HT-29 (cell line): ENCODE measurements at places on chromosomes 2 and 18.

DNA sequence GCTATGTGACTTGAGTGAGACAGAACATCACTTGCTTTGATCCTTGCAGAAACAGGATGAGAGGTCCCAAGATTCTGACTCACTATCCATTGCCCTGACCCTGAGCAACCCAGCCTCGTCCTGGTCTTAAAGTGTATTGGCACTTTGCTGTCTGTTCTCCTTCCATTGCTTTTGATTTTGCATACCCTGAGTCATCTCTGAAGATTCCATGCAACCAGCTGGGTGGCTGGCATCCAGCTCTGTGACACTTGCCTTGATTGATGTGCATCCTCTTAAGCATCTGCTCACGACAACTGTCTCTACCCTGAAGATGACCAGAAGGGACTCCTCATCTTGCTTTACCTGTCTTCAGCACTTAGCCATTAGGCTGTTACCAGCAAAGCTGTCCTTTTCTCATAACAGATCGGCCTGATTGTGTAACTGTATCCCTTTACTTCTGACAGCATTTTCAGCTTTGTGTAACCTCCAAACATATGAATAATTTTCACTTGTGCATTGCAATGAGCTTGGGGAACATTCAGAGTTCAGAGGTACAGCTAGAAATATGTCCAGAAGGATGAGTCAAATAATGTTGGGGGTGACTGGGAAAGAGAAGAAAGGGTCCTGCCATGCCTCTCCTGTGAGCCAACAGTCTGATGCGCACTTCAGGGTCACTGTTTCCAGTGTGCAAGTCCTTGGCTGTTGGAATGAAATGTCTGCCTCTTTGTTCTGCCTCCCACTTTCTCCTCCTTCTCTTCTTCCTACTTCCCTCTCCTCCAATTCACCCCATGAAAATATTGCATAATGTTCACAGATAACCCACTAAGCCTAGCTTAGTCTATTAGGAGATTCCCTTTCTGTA, 249.7 kb upstream of the OSR1 start:
- DNase-seq, result no peak

DNA sequence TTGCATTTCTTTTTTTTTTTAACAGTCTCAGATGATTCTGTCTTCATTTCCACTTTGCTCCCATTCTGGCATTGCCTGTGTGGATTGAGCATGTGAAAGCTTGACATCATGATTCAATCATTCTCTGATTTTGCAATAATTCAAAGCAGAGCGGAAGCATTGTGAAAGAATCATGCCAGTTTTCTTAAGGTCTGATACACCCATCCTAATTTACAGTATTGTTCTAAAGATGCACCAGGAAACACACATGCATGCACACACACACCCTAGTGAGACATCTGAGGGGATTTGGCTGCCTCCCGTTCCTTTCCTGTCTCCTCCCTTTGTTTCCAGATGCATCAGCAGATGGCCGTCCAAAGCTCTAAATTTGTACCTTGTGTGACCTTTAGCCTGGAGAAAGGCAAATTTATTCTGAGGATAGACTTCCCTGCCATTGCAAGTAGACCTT, 97.3 kb downstream of the FMNL2 start:
- no peak for DNase-seq

DNA sequence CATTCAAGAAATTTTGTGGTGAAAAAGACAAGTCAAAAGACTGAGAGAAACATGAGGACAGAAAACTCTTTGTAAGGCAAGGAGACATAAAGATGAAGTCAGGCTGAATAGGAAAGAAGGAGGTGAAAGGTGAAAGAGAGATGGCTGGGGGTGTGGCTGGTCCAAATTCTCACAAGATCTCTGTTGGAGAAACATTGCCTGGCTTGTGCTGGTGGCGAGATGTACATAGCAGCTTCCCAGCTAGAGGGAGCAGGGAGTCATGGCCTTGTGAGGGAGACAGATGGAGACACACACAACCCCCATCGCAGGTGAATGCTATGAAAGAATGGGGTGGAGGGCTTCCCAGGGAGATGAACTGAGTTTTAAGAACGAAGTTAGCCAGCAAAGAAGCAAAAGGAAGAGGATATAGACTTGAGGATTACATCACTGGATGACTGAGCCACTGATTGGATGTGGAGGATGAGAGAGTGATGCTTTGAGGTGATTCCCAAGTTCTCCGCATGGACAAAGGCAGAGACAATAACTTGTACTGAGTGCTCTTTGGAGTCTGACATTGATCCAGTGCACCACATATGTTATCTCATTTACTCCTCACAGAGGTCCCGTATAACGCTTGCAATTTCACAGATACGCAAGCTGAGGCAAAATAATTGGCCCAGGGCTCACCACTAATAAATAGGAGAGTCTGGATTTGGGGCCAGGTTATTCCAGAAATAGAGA, 3.7 kb upstream of the EMX1 start:
- no peak for DNase-seq

GRCh38 chr2:220202066-220202465, 574.6 kb downstream of the SLC4A3 start:
- DNase-seq, result no peak

GRCh38 chr2:57402096-57402495, 644.5 kb upstream of the VRK2 start:
- no peak for DNase-seq

DNA sequence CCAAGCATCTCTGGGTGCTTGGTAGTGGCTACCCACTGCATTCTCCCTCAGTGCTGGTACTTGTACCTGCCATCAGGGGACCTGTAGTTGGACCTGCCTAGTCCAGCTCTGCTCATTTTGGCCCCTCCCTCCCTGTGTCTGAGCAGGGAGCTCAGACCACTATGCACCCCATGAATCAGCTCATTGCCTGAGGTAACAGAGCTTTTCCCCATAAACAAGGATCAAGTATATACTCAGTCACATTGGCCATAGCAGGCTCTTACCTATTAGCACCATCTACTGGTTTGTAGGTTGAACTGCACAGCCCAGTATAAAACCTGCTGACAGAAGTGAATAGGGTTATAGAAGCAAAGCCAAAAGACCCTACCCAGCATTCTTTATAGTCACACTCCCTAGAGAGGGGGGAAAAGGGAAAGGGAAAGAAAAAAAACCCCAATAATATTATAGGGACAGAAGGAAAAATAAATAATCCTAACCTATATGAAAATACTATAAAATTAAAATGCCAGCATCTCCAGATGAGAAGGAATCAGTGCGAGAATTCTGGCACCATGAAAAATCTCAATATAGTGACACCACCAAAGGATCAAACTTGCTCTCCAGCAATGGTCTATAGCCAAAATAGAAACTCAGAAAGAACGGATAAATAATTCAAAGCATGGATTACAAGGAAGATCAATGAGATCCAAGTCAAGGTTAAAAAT, 6.9 kb upstream of the FLACC1 start:
- peak; percentile 48 for DNase-seq

DNA sequence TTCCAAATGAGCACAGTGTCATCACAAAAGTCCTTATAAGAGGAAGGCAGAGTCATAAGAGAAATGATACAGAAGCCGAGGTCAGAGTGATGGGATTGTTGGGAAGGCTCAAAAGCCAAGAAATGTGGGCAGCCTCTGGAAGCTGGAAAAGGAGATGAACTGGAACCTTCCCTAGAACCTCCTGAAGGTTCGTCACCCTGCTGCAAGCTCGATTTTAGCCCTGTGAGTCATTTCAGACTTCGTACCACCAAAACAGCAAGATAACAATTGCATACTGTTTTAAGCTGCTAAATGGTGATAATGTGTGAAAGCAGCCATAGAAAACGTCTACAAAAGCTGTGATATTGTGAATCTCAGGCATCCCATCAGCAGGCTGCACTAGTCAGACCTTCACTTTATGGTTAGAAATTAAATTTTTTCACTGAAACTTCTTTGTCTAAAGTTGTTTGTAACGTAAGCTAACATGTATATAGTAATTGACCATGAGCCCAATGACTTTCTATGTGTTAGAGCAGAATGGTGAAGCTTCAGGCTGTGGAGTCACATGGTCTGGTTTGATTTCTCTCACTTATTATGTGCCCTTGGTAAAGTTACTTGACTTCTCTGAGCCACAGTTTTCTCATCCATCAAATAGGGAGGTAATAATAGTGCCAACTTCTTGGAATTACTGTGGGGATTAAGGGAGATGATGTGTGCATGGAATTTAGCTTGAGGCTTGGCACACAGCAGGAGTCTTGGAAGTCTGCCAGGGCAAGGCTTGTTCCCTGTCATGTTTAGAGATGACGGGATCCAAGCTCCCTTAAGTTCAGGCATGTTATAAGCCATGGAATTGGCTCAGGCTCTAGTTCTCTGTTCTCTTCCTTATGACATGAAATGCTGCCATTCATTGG, 132.0 kb upstream of the CCDC195 start:
- no peak for DNase-seq

DNA sequence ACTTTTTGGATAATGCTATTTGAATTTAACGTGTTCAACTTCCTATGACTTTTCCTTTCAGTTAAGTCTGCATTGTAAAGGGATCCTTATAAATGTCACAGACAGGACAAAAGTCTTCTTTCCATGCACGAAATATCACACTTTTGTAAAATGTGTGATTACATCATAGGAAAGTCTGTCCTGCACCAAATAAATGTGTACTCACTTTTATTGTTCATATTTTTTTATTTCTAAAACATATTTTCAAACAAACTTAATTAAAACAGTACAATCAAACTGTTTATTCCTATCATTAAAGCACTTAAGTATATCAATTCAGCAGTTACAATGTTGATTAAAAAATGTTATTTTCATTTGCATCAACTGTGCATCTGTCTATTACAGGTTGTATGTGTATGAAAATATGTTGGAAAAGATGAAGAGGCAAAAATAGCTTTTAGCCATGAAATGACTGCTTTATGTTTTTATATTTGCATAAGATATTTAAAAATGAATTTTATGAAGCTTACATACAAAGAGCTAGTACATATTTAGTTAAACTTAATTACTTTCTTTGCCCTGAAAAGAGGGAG, 105.6 kb downstream of the CSRNP3 start:
- no peak for DNase-seq

DNA sequence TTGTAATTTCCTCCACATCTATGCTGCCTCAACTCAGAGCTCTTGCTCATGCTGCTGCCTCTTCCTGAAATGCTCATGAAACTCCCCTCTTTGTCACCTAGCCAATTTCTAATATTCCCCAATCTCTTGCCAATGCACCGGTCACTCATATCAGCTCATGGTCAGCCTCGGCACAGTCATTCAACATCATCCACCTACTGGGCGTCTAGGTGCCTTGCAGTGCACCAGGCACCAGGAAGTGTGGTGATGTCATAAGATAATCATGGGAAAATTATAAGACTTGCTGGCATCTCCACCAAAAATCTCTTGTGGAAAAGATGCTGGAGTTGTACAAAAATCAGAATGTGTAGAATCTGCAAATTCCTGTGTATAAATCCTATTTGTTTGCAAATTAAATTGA, 52.6 kb upstream of the RAB27B start:
- peak; percentile 55 for DNase-seq

DNA sequence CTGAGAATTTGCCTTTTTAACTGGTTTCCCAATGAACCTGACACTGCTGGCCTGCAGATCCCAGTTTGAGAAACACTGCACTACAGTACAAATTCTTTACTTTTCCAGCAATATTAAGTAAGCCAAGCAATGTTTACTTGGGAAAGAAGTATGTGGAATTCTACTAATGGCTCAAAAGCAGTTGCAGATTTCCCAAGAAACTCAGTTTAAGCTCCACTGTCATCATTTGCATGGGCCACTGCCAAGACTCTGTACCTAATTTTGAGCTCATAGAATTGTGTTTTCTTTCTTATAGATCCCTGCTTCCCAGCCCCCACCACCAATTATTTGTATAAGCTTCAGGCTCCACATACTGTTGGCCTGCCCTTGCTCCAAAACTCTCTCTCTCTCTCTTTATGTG, 676.1 kb downstream of the RNF144A start:
- DNase-seq, result no peak

DNA sequence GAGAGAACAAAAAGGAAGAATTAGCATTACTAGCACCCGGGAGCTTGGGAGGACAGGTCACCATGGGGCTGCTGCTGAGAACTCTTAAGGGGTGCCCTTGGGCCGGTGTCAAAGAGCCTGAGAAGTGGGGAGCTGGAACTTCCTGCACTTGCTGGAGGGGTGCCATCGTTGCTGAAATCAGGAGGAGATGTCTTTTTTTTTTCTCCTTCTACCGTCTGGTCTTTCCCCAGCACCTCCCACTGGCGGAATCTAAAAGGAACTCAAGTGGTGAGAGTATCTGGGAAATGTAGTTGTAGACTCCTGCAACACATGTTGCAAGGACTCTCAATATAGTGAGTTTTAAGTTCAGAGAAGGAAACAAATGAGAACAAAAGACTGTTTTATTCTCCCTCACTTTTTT, 6.1 kb upstream of the AMMECR1L start:
- DNase-seq, result no peak

DNA sequence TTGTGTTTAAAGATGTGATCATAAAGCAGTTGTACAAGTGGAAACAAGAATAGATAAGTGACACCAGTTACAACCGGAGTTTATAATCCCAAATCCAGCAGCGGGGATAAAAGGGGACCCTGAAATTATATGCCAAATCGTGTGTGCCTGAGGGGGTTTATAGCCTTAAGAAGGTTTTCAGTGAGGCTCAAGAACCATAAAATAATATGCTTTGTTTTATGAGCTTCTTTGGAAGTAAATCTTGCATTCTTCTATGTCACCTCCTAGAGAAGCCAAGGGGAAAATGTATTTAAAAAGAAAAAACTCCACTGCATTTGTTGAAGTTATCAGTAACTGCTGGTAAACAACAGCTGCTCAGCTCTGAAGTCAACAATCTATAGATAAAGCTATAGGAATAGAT, 25.8 kb upstream of the MAP3K20 start:
- DNase-seq, result peak; percentile 32

DNA sequence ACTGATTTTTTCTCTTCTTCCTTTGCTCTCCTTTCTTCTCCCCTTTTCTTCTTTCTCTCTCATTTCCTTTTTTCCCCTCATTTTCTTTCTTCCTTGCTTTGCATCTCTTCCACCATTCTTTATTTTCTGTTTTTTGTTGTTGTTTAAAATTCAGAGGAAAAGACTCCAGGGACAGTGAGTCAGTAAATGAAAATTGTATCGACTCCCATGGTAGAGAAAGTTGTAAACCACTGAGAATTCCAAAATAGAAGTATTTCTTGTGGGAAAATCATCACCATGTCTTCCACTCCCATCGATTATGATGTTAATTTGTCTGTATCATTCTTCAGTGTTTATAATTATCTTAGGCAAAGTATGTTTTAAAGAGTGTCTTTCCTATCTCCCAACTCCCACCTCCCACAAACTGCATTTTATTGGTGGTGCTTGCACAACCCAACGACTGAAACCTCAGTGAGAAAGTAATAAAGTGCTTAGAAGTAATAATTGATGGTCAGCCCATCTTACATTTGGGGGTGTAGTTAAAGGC, 134.3 kb downstream of the IRS1 start:
- DNase-seq, result no peak

DNA sequence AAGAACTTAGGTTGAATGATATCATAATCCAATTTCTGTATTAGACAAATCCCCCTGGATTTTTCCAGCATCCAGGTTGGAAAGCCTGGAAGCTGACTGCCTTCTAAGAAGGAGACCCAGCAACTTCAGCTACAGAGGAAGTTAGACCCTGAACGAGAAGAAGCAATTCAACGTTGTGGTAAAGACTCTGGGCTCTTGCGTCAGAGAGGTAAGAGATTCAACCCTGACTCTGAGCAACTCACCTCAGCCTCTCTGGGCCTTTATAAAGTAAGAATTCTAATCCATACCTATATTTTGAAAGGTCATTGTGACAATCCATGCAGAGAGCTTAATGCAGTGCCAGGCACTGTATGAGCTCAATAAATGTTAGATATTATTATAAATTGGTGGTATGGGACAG, 9.7 kb downstream of the E2F6 start:
- DNase-seq, result no peak
